ENCODE measurements at places on chromosomes 7 and 10.

- DNase-seq: no peak
Measured at GRCh38 chr10:75402486-75403143, 1.1 kb upstream of the ZNF503 start.

DNA sequence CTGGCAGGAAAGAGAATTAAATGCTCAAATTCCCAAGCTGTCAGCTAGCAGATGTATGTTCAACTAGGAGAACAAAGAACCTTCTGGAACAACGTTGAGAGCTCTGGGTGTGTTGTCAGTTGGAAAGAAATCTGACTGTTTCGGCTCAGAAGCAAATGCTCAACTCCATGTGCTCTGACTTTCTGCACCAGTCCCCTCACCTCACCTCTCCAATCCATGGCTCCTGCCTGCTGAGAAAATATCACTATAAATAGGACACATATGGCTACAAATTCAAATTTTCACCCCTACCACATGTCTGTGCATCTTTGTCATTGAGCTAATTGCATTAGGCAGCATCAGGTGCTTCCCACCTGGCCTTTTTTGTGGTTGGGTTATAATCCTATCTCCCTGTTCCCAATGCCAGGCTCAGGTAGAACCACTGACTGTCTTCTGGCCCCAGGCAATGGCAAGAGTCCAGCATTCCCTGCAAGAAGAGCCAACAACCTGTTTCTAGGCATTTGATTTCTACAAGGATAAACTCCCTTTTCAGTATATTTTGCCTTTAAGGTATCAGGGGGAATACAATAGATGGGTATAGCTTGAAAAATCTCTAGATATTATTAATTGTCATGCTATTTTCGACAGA, 142.6 kb upstream of the LSM8 start:
- DNase-seq: no peak

GRCh38 chr7:126659124-126659523, 593.6 kb downstream of the GRM8 start:
- no peak for DNase-seq

GRCh38 chr10:21069929-21070700, 173.0 kb upstream of the NEBL start:
- no peak for DNase-seq

DNA sequence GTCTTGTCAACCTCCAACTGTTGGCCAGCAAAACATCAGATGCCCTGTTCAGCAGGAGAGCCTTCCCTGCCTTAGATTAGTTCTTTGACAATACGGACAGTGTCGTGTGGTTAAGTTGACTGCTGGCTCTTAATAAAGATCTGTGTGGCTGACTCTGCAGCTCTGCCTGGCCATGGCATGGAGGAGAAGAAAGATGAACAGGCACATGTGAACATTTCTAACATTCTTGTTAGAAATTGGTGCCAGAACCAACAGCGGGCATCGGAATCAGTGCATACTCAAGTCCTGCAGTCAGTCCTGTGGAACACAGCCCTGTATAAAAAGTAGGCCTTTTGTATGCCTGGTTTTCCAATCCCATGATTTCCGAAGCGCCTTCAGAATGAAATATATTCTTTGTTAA, 455.6 kb downstream of the POM121L12 start:
- no peak for DNase-seq

DNA sequence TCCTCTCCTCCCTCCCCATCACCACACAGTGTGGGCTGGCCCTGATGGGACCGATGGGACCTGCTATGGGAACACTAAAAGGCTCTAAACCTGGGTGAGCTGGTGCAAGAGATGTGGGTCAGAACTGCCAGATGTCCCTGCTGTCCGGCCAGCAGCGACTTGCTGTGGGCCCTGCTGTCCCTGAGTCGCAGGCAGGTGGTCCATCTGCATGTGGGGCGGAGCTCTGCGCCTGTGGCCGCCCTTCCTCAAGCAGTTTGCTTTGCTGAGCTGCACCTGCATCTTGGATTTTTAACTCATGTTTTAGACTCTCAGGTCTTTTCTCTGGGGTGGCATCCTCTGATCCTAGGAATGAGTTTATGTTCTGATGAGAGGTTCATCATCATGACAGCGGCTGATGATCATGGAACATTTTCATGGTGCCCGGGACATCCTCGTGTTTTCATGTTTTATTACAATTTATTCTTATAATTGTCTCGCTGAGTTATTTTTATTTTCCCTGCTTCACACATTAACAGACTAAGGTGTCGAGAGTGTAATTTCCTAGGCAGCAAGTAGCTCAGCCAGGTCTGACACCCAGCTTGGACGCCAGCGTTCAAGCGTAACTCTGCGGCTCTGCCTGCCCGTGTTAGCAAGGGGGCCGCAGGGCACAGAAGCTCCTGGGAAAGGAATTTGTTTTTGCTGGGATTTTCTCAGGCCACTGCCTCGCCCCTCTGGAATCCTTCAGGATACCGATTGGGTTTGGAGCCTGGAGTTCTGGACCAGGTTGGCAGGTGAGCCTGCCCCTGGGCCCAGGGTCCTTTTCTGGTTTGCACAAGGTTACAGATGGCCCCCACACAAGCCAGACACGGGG, 615.2 kb upstream of the FOXK1 start:
- no peak for DNase-seq

DNA sequence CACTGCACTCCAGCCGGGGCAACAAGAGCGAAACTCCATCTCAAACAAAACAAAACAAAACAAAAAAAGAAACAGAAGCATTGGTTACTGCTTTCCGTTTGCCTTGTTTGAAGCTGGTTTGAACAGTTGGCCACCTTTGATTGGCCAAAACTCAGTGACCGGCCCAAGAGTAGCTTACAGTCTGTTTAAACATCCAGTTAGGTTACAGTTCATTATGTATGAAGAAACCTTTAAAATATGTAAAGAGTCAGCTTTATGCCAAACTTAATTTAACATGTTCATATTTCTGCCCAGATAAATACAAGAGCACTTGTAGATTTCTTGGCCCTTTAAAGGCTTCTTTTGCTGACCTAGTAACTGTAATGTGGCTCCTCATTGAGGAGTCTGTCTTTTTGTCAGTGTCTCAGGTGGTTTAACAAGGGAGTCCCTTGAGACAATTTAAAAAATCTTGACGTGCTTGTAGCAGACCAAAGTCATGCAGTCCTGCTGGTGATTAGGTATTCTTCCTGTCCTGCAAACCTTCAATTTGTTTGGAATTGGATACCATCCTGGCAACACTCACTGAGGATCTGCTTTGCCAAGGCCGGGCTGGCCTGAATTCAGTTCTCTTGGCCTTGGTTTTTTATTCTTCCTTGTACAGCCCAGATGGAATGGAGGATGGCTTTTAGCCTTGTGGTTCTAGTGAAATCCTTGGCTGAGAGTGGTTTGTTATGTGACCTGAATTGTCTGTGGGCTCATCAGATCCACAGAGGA, 128.9 kb downstream of the PLXDC2 start:
- no peak for DNase-seq

DNA sequence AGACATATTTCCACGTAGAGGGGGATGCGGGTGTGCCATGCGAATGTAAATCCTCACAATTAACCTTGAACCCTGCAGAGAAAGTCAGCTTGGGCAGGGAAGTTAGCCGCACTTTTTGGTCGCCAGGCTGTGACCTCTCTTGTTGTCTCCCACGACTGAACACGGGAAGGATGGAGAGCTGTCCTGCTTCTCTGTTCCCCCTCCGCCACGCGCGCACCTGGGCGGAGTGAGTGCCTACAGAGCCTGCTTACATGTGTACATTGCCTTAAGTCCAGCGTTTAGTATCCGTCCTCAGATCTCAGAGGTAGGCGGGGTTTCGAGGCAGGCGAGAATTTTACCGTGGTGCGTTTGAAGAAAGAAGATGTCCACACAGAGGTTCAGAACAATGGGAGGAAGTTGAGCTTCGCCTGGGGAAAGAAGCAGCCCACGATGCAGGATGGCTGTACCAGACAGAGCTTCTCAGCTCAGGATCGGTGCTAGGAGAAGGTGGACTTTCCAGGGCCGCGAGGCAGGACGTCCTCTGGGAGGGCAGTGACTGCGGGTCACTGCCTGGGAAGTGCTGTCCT, 482 bp upstream of the ERCC6 start:
- DNase-seq: peak; percentile 27

DNA sequence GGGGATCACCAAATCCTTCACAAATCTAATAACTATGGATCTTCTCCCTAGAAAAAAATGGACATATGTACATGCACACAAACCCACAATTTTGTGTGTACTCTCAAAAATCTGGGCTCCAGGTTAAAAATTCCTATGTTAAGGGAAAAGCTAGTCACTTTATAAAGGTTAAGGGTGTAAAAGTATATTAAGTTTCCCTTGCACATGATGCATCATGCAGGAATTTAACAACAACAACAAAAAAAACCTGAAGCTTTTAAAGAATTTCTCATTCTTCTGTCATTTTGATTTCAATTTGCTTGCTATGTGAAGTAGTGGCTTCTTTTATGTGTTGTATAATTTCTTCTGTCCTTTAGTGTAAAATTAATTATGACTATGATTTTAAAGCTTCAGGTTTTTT, 123.7 kb downstream of the CNOT4 start:
- DNase-seq: no peak

GRCh38 chr10:75424571-75424970, 6.9 kb upstream of the LRMDA start:
- DNase-seq: no peak

DNA sequence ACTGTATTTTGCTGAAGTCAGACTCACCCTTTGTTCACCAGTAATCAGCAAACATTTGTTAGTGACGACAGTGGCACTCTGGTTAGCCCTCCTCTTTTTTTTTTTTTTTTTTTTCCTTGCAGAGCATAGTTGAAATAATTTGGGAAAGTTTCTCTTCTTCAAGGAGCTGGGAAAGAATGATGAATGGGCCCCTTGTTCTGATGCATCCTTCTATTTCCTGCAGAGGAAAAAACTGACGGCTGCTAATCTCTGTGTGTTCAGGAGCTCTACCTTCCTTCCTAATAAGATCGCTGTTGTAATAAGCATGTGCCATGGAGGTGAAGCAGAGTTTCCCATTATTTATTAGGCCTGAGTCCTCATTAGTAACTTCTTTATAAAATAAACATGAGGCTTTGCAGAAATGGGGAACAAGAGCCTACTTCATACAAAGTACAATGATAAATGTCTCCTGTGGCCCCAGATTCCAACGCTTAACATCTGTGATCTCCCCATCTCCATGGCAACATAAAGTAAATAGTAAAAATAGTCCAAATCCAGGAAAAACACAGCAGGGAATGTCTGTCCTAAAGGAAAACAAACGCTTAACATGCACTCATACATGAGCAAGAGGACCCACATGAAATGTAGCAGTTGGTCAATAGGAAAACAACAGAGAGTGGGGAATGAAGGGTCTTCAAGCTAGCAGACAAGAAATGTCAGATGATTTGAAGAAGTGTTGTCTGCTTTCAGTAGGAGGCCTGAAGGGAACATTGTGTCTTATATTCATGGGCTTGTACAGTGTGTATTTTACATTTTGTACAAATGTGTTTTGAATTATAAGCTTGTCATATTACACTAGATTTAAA, 59.1 kb upstream of the CALD1 start:
- no peak for DNase-seq

DNA sequence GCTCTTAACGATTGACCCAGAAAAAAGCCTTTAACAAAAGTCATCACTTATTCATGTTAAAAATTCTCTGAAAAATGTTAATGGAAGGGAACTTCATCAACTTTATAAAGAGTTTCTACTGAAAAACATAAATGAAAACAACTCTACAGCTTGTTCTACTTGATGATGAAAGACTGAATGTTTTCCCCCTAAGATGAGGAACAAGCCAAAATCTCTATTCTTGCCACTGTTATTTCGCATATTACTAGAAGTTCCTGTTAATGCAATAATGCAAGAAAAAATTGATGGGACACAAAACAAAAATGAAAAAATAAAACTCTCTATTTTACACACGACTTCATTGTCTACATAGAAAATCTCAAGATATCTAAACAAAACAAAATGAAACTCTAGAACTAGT, 249.8 kb upstream of the AKR1E2 start:
- no peak for DNase-seq

DNA sequence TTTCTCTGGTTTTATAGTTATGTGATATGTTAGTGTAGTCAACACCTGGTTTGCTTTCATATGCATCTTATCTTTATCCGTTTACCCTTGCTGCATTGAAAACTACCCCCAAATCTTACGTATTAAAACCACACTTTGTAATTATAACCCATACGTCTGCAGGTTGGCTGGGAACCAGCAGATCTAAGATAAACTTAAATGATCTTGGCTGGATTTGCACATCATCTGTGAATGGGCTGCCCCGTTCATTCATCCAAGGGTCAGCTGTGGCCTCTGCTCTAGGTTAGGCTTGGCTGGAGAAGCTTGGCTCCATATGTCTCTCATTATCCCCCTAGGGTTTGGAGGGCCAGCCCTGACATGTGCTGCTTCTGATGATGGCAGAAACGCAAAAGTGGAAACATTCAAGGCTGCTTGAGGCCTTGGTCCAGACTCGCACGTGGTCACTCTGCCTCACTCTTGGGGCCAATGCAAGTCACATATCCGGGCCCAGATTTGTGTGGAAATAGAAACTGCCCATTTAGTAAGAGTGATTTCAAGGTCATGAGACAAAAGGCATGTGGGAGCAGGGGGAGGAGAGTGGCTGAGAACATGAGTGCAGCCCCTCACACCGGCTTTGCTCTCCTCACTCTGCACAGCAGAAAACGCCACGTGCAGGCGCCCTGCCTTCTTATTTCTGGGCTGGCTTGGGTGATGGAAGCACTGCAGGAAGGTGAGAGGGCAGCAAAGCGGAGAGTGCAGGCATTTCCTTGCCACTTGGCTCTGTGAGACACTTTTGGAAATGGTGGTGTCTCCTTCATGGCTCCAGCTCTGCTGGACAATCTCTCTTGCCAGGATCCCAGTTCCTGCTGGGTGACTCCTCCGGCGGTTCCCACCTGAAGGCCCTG, 553.8 kb downstream of the GLRX3 start:
- no peak for DNase-seq

DNA sequence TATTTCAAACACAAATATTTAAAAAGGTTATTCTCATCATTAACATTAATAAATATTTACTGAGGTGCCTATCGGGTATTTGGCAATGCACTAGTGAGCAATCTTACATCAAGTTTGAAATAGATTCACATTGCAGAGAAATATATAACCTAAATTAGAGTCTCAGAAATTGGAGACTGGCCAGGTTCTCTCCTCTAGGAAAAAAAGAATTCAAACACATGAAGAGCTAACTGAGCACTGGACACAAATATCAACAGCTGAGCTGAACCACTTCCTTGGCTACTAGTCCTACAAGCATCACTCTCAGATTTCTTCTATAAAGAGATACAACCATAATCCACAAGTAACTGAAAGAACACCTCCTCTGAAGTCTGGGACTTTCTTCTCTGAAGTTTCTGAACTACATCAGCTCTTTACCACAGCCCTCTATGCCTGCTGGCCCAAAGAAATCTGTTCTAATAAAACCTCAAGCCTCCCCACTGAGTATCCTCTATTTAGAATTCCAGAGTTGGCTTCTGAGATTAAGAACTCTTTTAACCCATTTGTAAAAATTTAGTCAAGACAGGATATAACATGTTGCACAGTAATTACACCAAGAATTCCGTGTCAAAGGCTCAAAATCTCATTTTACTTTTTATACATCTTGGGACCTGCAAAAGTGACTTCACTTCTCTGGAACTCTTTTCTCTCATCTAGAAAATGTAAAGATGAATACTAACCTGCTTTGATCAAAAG, 45.2 kb downstream of the MTERF1 start:
- DNase-seq: no peak

- peak; percentile 97 for DNase-seq
Measured at GRCh38 chr7:133436014-133436428, 183.1 kb downstream of the EXOC4 start.

Data from fibroblast of the conjunctiva (primary cell).